ENCODE measurements at places on chromosomes 13 and 19. TPM values are rescaled to one million over a fixed set of nuclear protein-coding genes. Genes with fewer than 3 reads are reported as not detected.

DNA sequence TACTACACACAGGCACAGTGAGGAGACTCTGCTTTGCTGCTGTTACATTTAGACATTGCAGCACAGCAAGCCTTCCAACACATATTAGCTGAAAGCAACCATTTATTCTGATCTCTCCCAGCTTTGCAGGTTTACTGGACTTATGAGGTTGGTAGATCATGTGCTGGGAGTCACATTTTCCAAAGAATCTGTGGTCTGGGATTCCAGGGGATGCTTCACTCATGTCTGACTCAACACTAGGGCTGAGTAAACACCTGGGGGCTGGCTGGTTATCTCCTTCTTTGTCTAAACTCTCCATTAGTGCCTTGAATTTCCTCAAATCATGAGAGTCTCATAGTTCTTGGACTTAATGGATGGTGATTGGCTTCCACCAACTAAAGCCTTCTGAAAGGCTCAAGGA is 5.4 kb upstream of the LGALS13 start:
- DNase-seq, result no peak

Gene WDR87
- not detected for polyA plus RNA-seq

DNA sequence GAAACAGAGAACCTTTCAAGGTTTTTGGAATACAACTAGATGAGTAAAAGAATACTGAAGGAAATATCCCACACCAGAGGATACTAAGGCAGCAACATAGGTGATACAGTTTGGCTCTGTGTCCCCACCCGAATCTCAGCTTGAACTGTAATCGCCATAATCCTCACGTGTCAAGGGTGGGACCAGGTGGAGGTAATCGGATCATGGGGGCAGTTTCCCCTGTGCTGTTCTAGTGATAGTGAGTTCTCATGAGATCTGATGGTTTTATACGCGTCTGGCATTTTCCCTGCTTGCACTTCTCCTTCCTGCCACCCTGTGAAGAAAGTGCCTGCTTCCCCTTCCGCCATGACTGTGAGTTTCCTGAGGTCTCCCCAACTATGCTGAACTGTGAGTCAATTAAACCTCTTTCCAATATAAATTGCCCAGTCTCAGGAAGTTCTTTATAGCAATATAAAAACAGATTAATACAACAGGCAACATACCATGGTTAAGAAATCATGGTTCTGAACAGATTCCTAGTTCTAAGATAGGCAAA is 97.0 kb downstream of the ABCC4 start:
- DNase-seq, result no peak

DNA sequence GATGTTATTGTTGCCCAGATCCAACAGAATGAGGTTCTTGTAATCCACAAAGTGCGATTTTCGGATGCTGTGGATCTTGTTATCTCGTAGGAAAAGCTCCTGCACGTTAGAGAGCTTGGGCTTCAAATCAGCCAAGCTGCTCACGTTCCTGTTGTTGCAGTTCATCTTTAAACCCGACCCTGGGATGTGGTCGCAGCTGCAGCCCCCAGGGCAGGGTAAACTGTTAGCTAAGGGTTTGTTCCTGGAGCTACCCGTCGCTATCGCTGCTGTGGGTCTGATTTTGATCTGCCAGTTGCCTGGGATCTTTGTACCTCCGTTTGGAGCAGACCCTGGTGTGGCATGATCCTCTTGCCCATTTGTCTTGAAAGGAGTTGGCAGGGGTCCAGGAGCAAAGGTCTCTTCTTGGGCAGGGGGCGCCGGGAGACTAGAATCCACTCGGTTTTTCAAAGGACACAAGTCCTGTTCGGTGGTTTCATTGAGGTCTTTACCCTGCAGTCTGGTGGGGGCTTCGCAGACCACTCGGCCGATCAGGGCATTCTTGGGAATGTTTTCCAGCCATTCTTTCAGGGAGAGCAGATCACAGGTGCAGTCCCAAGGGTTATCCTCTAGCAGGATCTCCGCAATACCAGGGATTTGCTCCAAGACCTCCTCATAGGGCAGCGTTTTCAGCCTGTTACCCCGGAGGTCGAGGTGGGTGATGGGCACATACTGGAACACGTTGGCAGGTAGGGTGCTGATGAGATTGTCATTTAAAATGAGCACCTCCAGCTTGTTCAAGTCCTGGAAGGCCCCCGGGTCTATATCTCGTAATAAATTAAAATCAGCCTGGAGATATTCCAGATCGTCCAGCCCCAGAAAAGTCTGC is 1.8 kb downstream of the SLITRK1 start:
- no peak for DNase-seq

- peak; percentile 42 for DNase-seq
These were observed 8.7 kb upstream of the ATP12A start for GRCh38 chr13:24671386-24672113.

DNA sequence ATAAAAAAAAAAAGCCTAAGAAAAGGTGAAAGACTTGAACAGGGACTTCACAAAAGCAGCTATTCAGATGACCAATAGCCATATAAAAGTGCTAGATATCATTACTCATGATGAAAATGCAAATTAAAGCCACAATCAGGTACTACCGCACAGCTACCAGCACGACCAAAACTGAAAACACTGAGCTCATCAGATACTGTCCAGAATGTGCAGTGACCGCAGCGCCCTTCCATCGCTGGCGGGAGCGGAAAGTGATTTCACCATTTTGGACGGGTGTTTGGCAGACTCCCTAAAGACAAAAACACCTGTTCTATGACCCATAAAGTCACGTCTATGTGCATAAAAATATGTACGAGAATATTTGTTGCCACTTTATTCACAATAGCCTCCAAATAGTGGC is 60.7 kb downstream of the SLC6A16 start:
- DNase-seq, result no peak

DNA sequence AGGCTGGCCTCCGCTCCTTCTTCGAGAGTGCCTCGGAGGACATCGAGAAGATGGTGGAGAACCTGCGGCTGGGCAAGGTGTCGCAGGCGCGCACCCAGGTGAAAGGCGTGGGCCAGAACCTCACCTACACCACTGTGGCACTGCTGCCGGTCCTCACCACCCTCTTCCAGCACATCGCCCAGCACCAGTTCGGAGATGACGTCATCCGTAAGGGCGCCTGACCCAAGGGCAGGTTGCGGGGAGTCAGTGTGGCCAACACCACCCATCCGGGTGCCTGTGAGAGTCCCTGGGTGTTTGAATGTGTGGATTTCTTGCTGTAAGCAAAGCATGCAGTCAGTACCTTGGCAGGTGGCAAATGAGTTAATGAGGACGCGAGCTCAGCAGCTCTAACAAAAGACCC is 78.8 kb downstream of the RYR1 start:
- DNase-seq, result no peak
